ENCODE measurements at places on chromosomes 6 and 20.

GRCh38 chr20:37375227-37375626, 29.3 kb downstream of the SRC start:
- no peak for DNase-seq

DNA sequence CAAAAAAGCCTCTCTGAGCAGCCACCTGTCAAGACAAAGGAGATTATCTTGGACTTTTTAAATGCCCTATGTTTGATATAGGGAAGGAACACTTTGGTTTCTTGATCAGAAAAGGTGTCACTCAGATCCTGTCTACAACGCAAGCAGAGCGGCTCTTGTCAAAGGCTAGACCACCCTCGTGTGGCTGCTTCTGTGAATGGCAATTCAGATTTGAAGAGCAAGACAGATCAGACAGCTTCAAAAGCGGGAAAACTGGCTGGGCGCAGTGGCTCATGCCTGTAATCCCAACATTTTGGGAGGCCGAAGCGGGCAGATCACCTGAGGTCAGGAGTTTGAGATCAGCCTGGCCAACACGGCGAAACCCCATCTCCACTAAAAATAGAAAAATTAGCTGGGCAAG, 10.1 kb upstream of the NXT1 start:
- no peak for DNase-seq

- no peak for DNase-seq
Observed at GRCh38 chr6:110589865-110590513, 113.6 kb upstream of the SLC22A16 start.

- DNase-seq = no peak
Observed at GRCh38 chr6:18072841-18073240, 49.6 kb downstream of the NHLRC1 start.

DNA sequence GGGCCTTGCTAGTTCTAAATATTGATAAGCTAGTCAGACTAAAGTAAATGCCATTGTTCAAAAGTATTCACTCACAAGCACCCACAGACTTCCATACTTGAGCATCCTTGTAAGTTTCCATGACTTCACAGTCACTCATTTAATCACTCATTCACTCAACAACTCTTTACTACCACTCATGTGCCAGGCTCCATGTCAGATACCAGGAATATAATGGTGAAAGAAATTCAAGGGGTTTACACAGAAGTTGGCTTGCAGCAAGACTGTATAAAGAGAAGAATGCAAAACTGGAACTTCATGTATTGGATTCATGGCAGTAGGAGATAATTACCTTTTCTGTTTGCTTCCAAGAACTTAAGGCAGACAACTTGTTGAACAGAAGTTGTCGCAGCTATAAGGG, 36.6 kb downstream of the ADGRF1 start:
- DNase-seq = no peak

DNA sequence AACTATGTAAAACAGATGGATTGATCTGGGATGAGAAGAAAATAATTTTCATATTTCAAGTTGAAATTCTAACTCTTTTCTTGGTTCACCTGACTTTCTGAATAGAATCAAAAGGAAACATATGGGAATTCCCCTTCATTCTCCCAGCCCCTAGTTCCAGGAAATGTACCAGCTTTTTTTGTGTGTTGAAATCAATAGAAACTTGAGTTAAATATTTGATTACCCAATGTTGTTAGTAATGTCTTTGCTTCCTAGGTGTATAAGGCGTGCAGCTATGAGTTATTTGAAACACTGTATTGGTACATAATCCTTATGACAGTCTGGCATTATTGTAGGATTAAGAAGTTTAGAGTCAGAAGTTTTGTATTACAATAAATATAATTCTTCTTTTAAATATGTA, 21.5 kb downstream of the VNN2 start:
- DNase-seq = no peak

DNA sequence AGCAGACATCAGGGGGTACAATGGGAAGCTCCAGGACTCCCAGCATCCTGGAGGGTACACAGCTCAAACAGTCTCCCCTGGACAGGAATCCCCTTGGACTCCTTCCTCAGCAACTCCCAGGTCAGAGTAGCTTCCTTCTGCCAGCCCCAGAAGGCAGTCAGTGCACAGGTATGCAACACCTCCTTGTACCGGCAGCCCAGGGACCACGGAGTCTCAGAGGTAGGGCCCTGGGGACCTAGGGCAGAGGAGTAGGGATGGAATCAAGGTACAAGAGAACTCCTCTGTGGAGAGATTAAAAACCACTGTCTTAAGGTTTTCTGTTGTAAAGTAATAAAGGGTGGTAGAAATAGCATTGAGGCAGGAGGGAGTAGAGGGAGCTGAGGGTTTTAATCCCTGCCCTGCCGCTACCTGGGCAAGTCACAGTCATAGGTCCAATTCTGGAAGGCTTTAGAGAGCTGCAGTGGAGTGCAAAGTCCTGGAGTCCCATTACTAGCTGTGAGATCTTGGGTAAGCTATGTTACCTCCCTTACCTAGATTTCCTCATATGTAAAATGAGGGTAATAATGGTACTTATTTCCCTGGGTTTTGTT, 7.5 kb downstream of the TP53TG5 start:
- DNase-seq = no peak

DNA sequence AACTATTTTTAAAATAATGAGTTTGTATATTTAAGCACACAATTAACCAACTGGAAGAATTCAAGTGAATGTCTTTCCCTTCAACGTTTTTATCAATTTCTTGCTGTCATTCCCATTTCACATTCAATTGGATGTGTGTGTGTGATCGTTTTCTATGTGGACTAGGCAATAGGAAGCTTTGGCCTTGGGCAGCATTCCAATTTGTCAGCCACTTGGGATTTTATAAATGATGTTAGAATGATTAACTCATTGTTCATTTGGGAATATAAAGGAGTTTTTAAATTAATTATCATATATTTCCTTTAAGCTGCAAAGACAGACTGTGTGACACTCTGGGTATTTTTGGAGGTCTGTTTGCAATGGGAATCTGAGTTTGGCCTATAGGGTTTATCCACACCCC, 162.4 kb downstream of the COL9A1 start:
- no peak for DNase-seq

DNA sequence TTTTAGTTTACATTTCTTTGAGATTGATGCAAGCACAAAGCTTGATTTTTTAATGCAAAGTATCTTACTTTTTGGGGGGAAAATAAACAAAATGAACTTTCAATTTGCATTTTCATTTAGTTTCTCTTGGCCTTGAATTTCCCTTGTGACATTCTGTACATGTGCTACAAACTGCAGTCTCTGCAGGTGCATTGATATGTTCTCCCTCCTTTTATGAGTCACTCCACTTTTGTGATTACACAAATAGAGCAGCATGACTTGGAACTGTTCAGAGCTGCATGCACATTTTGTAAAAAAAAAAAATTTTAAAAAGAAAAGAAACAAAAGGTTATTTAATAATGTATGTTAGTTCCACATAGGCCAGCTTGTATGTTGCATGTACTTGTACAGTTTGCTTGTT, 220.0 kb upstream of the KCNQ5 start:
- DNase-seq = no peak

DNA sequence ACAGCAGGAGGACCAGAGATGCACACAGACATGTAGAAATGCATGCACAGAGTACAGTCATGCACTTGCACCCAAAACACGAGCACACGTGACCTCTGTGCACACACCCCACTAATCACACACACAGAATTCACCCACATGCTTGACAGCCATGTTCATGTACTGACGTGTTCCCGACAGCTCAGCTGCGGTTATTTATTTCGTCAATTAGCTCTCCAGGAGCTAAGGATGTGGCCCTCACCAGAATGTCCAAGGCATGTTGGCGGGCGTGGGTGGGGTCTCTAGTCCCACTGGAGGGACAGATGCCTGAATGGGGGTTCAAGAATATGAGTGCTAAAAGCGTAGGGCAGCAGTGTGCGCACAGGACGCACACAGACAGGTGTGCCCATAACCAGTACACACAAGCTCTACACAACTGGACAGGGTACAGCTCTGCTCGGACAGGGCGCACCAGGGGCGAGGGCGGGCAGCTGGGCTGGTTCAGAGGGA, 571 bp upstream of the PRPF6 start:
- no peak for DNase-seq

DNA sequence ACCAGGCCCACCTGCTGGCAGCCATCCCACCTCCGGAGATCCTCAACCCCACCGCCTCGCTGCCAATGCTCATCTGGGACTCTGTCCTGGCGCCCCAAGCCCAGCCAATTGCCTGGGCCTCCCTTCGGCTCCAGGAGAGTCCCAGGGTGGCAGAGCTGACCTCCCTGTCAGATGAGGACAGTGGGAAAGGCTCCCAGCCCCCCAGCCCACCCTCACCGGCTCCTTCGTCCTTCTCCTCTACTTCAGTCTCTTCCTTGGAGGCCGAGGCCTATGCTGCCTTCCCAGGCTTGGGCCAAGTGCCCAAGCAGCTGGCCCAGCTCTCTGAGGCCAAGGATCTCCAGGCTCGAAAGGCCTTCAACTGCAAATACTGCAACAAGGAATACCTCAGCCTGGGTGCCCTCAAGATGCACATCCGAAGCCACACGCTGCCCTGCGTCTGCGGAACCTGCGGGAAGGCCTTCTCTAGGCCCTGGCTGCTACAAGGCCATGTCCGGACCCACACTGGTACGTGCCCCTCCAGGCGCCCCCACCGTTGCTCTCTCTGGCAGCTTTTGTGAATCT, 1.1 kb downstream of the SNAI1 start:
- no peak for DNase-seq

DNA sequence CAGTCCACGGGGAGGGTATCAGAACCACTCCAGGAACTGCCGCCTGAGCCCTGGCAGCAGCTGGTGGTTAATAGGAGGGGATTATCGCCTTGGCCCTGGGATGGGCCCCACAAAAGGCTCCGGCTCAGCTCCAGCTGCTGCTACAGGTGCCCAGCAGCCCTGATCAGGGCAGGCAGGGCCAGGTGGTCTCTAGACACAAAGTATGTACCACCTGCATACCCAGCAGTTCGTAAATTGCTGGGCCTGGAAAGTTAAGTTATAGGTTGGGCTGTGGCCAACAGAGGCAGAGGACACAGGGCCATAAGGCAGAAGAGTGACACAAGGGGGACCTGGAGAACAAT, 35.1 kb downstream of the RRBP1 start:
- DNase-seq = no peak

DNA sequence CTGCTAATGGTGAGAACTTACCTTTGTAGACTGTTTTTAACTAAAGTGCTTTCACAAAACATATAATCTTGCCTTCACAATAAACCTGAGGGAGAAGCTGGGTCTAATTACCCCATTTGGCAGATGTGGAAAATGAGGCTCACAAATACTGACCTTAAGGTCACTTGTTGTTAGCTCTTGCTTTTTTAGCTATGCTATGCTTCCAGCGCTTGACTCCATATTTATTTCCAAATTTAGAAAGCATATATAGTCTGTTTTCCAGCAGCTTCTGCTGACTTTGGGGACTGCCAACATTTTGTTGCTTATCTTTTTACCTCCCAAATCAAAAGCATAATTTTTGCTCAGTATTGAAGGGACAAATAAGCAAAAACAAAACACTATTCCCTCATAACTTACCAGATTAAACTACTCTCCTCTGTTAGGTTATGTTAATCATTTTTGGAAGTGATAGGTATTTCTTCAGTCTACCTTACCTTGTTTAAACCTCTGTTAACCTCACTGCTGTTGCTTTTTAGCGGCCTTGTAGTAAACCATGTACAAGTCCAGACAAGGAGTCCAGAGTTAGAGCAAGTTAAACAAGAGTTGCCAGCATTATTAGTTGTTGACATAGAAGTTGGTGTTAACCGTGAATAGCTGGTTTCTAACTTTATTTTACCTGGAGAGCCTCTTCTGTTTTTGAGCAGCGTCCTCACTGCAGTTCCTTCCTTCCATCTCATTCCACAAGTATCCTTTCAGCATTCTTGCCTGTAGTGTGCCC, 4.9 kb upstream of the BTBD3 start:
- no peak for DNase-seq

- DNase-seq = no peak
Observed at GRCh38 chr20:22921595-22922421, 113.3 kb upstream of the SSTR4 start.

DNA sequence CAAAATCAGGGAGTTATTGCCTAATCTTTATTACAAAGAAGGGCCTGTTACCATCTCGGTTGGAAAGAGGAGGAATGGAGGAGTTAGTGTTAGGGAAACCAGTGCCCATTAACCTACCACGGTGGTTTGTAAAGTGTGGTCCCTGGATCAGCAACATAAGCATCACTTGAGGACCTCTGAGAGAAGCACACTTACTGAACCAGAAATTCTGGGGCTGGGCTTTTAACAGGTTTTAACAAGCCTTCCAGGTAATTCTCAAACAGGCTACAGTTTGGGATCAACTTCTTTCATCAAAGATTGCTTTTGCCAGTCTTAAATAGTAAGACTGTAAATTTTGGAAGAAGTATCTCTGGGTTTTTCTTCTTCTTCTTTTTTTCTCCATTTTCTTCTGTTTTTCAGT, 329.5 kb upstream of the JAG1 start:
- no peak for DNase-seq

DNA sequence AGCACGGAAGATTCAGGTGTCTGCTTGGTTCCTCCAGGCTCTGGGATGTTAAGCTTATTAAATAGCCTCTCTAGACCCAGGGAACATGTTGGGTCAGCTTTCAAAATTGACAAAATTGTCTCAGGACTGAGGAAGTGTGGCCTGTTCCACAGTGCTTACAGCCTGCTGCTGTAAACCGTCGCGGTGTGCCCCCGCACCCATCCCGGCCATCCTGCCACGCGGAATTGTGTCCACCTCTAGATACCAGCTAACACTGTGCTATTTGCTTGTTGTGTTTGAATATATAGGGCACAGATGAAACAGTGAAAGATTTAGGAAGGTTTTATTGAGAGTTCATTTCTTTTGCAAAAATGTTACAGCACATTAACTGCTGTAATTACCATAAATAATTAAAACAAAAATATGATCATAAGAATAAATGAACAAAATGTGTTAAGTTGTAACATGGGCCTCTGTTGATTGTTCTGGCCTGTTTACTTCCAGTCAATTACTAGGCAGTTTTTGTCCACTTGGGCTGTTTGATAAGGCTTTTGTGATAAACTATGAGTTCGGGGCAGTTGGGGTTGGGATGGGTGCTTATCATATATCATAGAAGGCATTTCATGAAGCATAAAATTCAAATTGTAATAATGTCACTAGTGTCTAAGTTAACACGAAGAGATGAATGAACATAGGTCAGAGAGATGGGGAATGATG, 77.4 kb downstream of the ARID1B start:
- no peak for DNase-seq

GRCh38 chr20:49674383-49675352, 39.0 kb downstream of the B4GALT5 start:
- DNase-seq = no peak

DNA sequence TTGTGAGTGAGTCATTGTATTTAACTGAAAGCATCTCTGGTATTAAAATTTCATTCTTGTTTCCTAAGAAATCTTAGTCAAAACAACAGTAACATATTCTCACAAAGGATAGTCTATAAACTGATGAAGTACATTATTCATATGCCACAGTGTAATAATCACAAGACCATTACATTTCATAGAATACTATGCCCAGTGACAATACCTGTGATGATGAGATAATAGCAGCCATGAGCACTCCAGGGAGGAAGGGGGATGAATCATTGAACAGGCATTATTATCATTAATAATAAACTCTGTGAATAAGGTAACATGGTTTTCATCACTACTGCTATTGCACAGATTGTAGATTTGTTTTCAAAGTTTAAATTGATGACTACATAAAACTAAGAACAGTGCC, 667.9 kb downstream of the EPM2A start:
- DNase-seq = no peak

Measured in stimulated activated naive CD4-positive, alpha-beta T cell (primary cell).